ENCODE measurements at places on chromosomes 12 and 14.

GRCh38 chr12:56628671-56629458 is 1.3 kb downstream of the BAZ2A start:
- peak; percentile 42 for DNase-seq

- DNase-seq = no peak
Observed at GRCh38 chr14:35766700-35767082, 42.4 kb downstream of the RALGAPA1 start.

DNA sequence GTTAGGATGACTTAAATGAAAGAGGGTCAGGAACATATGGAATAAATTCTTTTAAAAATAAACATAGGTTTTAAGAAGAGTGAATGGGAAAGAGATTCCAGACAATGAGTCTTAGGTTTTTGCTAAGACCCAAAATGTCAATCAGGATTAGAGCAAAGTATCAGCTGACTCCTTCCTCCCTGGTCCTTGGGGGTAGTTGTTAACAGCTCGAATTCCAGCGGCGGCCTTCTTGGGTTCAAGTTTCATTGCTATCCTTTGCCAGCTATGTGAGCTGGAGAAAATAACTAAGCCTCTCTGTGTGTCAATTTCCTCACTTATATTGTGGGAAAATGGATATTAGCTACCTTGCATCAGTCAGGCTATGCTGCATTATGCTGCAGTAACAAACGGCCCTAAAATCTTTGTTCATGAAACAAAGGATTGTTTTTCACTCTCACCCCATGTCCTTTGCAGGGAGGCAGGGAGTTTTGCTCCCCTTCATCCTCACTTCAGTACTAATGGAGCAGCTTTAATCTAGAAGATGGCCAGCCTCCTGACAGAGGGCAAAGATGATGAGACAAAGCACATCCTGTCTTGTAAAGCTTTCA is 83.8 kb upstream of the RFLNA start:
- DNase-seq = no peak

- DNase-seq = no peak
Observed at GRCh38 chr12:42638697-42639096, 49.2 kb upstream of the PRICKLE1 start.

DNA sequence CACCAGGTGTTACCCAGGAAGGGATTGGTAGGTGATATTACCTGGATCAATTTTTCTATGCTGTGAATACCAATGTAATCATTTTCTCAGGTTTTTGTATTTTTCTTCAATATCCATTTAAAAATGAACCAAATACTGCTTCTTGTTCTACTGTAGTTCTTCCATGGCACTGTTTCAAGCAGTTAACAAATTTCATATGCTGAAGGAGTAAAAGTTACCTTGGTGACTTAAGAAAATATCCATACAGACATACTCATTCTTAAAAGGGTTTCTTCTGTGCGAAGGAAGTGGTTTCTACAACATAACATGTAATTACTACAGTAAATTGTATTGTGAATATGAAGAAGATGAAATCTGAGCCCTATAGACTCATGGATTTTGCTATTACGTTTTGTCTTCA is 222.5 kb downstream of the TMEM117 start:
- no peak for DNase-seq

- no peak for DNase-seq
Observed at GRCh38 chr12:122111089-122111641, 32.6 kb downstream of the MLXIP start.

- no peak for DNase-seq
Observed at GRCh38 chr14:75198291-75198933, 22.0 kb upstream of the TMED10 start.

DNA sequence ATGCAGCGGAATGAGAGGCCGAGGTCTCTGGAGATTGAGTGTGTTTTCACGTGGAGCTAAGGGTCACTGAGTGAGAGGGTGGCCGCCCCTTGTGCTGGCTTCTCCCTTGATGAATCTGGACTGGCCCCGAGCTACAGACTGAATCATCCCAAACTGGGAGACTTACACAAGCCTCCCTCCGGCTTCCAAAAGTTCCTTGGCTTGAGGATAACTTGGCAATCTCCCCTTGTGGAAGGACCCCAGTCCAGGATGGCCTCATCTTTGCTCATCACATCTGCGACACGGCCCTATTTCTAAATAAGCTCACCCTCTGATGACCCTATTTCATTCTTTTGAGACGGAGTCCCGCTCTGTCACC is 41.5 kb upstream of the FBRSL1 start:
- no peak for DNase-seq

DNA sequence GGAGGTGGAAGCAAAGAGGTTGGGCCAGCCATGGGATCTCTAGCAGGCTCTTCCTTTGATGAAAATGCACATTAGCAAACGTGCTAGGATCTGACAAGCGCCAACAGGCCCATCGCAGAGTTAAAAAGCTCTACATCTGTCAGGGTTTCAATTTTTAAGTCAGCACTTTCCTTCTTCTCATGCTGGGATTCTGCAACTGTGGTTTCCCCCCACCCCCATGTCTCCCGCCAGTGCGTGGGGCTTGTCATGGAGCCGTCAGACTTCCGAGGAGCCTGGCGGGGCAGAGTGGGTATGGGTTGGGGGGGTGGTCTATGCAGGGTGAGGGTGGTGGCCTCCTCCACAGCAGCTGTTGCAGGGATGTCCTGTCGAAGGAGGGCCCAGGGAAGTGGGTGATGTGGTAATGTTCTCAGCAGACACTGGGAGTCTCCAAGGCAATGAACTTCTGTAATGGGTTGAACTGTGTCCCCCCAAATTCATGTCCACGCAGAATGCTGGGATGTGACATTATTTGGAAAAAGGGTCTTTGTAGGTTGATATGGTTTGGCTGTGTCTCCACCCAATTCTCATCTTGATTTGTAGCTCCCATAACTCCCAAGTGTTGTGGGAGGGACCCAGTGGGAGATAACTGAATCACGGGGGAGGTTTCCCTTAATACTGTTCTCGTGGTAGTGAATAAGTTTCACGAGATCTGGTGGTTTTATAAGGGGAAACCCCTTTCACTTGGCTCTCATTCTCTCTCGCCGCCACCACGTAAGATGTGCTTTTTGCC is 115.2 kb upstream of the MAP1LC3B2 start:
- no peak for DNase-seq

- DNase-seq = no peak
Observed at GRCh38 chr14:89855961-89856656, 98.4 kb downstream of the EFCAB11 start.

GRCh38 chr12:124608450-124608870 is 41.0 kb upstream of the NCOR2 start:
- no peak for DNase-seq

GRCh38 chr12:128025589-128026245 is 241.3 kb upstream of the TMEM132C start:
- DNase-seq = no peak

GRCh38 chr14:87149583-87150354 is 843.2 kb downstream of the GALC start:
- DNase-seq = no peak

DNA sequence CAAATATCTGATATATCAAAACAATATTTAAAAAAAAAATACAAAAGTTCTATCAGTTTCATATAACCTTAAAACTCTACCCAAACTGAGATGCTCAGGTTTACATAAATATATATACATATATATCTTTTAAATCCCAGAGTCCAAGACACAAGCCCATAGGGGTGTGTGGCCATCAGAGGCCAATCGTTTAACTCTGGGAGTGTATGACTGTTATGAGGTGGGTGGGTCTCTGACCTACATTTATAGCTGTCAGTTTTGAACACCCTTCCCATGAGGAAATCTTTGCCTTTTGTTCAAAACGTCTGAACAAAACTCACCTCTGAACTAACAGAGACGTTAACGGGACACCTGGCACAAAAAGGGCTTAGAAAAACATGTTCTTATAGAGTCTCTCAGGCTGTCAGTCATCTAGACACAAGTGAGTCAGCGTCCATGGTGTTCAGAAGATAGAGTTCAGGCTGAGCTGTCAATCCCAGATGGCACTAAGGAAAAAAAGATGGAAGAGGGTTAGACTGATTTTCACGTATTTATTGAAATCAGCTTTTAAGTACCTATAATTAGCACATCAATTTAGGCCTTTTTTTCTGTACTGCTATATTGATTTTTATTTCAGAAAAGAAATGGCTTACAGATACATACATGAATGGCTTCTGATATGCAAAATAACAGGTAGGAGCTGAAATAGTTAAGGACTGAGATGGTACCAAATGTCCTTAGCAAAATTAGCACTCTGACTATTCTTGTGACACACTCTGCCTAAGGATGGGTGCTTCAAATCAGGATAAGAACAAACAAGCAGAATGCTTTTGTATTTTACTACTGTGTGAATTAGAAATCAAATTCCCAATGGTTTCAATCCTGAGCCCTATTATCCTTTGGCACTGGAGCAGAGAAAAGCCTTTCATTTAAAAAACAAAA is 29.2 kb downstream of the HIGD1C start:
- no peak for DNase-seq

DNA sequence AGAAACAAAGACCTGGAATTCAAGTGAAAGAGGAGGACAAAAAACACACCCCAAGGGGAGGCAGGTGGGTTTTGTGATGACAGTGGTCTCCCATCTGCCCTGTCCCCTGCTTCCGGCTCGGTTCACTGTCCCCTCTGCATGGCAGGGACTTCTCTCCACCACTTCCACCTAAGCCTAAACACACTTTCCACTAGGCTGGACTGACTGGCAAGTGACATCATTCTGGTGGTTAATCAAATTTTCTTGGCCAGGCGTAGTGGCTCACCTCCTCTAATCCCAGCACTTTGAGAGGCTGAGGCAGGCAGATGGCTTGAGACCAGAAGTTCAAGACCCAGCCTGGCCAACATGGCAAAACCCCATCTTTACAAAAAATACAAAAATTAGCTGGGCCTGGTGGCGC is 11.9 kb downstream of the PLEKHG6 start:
- DNase-seq = no peak

GRCh38 chr14:63175531-63175930 is 28.7 kb upstream of the RHOJ start:
- no peak for DNase-seq

DNA sequence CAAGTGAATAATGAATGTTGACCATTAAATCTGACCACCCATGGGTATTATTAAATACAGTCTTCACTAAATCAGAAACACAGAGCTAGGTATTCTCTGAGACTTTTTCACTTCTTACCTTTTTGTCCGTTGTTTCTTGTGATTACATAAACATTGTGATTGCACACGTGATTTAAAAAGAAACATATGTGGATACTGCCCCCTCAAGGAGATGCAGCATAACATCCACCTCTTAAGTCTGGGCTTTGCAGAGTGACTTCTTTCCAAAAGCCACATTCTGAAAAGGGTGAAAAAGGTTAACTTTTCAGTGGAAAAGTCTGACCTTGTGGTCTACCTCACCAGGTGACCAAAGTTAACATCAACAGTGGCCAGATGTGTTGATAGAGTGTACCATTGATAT is 185.5 kb upstream of the FAR2 start:
- DNase-seq = no peak

GRCh38 chr12:117582135-117582784 is 220.8 kb upstream of the NOS1 start:
- no peak for DNase-seq

DNA sequence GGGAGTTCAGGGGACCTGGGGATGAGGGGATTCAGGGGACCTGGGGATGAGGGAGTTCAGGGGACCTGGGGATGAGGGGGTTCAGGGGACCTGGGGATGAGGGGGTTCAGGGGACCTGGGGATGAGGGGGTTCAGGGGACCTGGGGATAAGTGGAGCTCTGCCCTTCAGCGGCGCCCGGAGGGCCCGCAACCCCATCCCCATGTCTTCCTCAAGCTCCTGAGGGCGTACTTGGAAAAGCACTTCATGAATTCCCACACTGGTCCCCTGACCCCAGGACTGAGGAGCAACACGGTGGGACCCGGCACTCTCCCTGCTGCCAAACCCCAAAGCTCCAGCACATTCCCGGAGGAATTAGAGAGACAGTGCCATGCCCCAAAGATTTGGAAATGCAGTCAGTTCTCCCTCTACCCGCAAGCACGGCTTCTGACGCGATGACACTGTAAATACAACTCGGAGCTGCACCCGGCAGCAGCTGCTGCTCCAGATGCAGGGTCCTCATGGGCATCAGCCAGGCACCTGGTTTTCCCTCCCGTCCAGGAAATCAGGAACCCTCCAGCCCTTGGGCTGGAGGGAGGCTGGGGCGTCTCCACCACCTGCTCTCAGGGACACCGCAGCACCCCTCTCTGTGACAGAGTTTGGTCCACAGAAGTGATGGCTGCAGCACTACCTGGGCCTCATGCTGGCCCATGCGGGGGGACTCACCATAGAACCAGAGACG is 32.8 kb upstream of the C14orf180 start:
- DNase-seq = no peak

DNA sequence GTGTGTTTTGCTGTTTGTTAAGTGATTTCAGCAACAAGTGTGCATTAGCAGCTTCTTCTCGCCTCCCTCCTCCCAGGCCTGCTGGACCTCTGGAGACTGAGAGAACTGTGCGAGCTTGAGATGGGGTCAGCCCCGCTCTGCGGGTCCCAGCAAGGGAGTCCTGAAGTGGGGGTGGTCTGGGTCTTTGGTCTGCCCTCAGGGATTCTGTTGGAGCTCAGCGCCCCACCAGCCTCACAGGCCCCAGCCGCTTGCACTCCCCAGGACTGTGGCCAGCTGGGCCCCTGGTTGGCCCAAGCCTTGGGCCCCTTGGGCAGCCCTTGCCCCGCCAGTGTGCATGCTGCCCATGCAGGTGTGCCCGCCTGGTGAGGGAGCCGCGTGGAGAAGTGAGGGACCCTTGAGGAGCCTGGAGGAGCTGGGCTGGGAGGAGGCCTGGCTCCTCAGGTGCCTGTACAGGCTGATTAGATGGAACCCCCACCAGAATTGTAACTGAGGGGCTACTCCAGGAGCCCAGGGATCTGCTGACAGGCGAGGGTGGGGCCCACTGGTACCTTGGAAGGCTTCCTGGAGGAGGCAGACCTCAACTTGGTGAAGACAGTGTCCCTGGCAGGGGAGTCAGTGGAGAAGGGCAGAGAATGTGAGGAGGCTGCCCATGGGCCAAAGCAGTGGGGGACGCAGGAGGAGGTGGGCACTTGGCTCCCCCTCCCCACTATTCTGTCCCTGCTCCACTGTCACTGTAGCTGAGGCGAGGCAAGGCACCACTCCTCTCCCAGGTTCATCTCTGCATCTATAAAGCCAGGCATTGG is 56.7 kb downstream of the BEGAIN start:
- no peak for DNase-seq

- DNase-seq = no peak
Observed at GRCh38 chr12:34597548-34598351, 575.5 kb downstream of the ALG10 start.

- no peak for DNase-seq
Observed at GRCh38 chr14:53956427-53957201, at the start of gene BMP4. TSS of gene BMP4 (minus strand) at chr14:53956825. CDS start at chr14:53952222, 4,603 bp downstream.

DNA sequence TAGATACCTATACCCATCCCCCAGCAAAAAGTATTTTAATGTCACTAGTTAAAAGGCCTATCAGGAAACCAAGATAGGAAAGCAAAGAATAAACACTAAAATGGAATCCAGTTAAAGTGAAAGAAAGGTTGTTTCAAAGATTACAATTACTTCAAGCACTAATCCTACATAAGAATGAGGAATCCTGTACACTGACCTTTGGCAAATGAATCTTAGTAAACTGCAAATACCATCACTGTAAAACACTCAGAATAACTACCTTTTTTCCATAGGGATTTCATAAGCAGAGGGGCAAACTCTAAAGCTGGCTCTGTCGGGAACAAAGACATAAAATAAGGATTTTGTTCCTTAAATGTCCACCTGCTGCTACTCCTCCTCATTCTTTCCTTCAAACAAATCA is 25.9 kb downstream of the CEP83 start:
- no peak for DNase-seq

- no peak for DNase-seq
Observed at GRCh38 chr14:95023886-95024285, 133.4 kb downstream of the DICER1 start.
